ENCODE measurements at places on chromosomes 2 and 18.

GRCh38 chr2:86453836-86454235 is 12.7 kb downstream of the KDM3A start:
- DNase-seq, result no peak

DNA sequence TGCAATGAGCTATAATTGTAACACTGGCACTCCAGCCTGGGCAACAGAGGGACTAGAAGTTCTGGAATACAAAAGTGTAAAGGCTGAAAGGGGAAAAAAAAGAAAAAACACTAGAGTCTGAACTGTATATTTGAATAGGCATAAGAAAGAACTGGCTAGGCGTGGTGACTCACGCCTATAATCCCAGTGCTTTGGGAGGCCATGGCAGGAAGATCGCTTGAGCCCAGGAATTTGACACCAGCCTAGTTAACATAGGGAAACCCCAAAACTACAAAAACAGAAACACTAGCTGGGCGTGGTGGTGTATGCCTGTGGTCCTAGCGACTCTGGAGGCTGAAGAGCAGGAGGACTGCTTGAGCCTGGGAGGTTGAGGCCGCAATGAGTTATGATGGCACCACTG is 70.6 kb downstream of the SAP130 start:
- no peak for DNase-seq

- DNase-seq, result peak; percentile 44
Measured at GRCh38 chr2:144162652-144163051, 357.3 kb downstream of the ZEB2 start.

DNA sequence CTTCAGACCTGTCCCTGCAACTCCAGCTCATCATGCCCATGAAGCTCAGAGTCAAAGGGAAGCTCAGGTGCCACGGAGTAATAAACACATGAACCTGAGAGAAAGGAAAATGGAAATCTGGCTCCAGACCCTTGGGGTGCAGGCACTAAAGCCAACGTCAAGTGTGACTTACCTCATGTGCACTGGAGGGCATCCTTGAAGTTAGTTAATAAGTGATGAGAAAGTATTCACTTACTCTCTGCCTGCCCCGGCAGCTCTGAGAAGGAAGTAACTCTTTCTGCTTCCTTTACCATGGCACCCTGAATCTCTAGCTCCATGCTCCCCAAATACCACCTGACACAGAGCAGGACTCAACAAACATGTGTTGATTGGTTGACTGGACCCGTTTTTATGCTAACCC is 21.4 kb upstream of the AGAP1 start:
- no peak for DNase-seq

GRCh38 chr18:79440316-79441110 is 44.8 kb downstream of the NFATC1 start:
- no peak for DNase-seq

GRCh38 chr2:221999166-221999565 is 299.6 kb downstream of the PAX3 start:
- no peak for DNase-seq

GRCh38 chr2:128505150-128505490 is 186.5 kb upstream of the HS6ST1 start:
- DNase-seq, result no peak

DNA sequence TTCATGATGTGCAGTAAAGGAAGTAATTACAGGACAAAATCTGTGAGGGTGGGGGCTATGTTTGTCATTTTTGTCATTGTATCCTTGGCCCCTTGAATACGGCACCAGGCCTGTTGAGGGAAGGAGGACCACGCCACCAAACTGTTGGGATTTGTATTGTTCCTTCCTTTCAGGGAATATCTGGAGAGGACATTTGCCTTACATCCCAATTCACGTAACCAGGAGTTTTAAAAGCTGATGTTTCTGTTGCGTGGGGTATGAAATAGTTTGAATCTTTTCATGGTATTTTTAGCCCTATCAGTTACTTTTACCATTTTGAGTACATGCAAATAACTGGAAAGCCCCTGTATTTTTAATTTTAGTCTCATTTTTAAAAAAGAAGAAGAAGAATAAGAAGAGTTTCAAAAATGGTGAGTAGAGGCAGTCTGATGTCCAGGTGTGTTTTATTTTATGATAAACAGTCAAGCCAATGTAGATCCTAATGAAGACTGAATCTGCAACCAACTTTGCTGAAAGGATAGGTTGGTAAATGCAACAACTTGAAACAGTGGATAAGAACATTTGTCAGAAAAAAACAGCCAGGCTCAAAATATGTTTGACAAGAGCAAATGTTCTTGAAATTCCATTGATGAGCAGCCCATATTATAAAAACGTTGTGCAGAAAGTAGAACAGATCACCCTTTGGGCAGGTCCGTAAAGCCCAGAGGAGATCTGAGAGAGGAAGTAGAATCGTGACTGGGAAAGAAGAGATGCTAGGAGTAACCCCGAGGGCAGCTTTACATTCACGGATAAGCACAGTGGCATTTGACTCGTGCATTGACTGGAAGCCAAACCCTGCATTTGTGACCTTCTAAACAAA is 54.5 kb downstream of the RASGRP3 start:
- DNase-seq, result no peak

DNA sequence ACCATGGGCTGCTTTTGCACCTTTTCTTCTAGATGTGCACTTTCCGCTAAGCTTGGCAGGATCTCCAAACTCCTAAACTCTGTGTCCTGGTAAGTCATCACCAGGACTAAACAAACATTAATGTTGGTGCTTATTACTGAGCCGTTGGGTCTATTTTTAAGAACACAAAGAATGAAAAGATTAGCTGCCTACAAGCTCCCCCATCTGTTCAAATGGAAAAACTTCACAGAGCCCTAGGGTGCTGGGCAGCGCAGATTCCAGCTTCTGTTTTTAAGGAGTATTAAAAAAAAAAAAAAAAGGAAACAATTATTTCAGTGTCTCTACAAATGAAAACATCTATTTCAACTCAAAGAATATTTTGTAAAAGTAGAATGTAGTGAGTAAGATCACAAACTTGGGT is 97.8 kb upstream of the AQP4 start:
- no peak for DNase-seq

DNA sequence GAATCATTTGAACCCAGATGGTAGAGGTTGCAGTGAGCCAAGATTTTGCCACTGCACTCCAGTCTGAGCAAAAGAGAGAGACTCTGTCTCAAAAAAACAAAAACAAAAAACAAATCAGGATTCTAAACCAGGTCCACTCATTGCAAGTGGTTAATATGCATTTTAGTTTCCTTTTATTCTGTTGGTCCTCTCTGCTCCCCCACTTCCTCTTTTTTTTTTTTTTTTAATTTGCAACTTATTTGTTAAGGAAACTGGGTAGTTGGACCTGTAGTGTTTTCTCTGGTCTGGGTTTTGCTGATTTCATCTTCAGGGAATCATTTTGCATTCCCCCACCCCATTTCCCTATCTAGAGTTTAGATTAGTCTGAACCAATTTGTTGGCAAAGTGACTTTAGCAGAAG is 14.0 kb downstream of the FER1L5 start:
- no peak for DNase-seq

DNA sequence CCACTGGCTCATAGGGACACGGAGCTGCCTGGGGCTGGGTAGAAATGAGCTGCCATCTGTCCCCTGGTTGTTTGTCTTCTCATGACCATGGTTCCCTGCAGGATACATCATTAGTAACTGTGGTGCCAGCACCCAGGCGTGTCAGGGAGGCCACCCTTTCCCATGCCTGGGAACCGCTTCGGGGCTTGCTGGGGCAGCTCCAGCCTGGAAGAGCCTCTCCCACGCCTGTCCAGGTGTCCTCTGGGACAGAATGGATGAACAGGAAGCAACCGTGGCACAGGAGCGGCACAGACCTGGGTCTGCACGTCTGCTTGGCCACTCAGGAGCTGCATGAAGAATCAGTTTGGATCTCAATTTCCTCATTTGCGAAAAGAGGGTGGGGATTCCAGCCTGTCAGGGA is 34.8 kb downstream of the SDC1 start:
- no peak for DNase-seq

- DNase-seq, result no peak
Measured at GRCh38 chr2:8539743-8540551, 141.9 kb upstream of the ID2 start.

GRCh38 chr2:29841386-29842004 is 79.9 kb downstream of the ALK start:
- no peak for DNase-seq

DNA sequence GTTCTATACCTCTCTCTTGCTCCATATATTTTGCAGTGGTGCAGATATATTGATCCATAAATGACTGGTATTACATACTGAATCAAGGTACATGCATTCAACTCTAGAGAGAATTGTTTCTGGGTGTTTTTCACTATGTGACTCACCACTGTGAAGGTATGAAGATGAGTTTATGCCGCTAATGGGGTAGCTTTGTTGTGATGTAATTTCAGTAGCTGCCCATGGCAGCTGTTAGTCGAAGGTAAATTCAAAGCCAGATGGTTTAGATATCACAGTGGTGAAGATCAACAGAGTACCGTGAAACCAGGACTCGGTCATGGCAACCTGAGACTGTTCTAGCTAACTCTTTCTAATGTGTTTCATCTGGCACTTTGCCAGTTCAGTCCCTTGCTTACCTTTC is 50.4 kb downstream of the PKP4 start:
- no peak for DNase-seq

DNA sequence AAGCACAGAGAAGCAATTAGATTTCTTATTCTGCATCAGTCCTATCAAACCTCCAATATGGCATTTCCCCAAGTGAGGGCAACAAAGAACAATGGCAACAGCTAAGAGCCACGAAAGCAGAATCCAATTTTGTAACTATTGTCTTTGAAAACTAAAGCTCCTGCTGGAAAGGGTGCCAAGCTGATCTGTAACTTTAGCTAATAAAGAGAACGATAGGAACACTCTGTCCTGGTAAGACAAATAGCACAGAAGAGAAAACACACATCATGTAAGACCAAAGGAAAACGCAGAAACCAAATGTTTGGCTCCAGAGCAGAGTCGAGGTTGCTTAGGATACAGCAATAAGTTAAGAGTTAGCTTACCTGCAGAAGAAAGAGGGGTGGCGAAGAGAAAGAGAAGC is 160.5 kb downstream of the STK39 start:
- no peak for DNase-seq

DNA sequence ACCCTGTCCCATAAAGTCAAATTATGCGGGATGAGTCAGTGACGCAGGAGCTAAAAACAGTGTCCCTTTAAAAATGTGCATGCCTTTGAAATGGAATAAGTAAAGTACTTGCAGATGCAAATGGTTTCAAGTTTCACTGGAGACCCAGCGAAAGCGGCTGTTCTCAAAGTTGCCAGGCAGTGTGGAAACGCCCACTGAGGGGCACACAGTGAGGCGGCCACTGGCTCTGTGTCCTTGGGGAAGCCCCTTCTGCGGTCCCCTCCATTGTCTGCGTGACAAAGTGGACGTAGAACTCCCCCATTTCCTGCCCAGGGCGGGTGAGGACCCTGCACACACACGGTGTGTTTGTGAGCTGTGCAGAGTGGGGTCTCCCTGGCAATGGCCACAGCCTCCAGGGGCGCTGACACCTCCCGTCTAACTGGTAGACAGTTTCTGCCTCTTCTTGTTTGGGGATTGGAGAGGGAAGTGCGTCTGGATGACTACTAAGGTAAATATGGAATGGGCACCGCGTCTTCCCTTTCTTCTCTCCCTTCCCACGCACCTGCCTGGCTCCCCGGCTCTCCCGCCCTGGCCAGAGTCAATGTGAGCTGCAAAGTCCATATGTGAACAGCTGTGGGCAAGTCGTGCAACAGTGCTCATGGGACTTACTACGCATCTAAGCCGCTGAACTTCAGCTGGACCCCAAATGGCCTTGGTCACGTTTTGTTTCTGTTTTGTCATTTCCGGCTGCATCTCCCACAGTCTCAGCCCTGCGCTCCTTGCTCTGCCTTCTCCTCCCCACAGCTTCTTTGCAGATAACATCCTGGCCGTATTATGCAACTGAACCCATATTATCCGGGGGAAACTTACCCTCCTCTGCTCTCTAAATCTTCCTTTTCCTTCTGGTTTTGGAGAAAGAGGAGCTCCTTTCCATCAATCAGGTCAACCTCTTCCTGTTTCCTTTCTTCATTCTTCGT is 33.7 kb upstream of the ZNF516 start:
- DNase-seq, result no peak

- no peak for DNase-seq
Measured at GRCh38 chr2:202965810-202966460, 48.7 kb upstream of the NBEAL1 start.

DNA sequence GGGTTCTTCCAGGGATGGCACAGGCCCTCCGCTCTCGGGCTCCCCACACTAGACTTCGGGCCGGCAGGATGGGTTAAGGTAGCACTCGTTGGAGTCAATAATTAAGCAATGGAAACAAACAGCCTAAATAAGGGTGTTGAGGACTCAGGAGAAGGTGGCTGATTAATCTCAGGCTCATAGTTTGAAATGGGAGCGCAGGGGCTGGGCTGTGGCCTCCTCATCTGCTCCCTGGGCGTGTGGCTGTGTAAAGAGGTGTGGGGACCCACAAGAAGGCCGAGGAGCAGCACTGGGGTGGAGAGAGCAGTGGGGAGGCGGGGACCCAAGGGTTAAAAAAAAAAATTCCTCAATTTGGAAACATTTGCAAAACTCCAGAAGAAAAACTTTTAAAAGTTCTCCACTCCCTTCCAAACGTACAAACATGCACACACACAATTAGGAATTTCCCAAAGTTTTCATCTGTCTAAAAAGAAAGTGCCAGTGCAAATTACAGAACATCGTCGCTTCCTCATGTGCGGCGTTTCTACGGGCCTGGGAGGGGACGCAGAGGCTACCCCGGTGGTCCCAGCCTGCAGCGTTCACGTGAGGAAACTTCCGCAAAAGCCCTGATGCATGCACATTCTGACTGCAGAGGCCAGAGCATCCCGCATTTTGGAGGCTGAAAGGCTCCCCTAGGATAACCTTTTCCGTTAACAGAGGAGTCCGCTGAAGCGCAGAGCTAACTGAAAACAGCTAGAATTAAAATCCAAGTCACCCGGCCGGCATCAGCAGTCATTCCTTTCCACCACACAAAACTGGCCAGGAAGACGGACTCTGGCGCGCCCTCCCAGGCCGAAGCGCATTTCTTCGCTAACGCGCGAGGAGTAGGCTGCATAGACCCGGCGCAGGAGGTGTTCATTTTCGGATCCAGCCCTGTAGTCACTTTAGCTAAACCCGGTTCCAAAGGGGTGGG is 1.0 kb upstream of the TUBB6 start:
- no peak for DNase-seq

DNA sequence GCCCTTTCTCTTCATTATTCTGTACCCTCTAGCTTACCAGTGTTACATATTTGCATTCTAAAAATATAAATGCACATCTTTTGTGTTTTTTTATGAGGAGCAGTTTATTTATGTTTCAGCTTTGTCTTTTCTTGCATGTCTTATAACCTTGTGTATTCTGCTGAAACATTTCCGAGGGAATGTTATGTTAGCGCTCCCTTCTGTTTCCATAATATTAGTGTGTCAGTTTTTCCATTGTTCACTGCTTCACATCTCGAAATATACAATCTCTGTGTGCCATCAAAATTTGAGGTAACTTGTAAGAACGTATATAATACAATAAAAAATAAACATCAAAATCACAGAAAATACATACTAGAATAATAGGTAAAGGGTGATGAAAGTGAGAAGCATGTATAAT is 153.3 kb downstream of the PKP4 start:
- DNase-seq, result no peak
